ENCODE measurements at places on chromosomes 2 and 18.

- DNase-seq, result no peak
Measured at GRCh38 chr2:203427061-203427460, 98.9 kb downstream of the ABI2 start.

GRCh38 chr2:235010117-235010714 lies 58.4 kb downstream of the SH3BP4 start:
- no peak for DNase-seq

GRCh38 chr18:59467497-59467896 lies 108.4 kb upstream of the LMAN1 start:
- no peak for DNase-seq

DNA sequence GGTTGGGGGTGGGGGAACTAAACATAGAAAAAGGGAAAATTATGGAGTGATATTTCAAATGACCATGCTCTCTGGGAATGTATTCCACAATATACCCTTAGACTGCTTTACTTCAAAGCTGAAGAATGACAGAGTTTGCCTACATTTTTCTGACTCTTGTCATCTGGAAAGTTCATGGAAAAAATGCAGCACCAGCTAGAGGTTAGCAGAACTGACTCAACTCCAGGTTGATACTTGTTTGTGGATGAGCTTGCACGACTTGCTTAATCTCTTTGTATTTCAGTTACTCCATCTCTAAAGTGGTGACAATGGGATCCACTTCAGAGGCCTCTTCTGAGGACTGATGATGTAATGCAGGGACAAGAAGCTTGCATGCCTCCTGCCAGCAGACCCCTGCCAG lies 824.0 kb upstream of the ID2 start:
- no peak for DNase-seq

GRCh38 chr18:49476664-49477411 lies 10.2 kb downstream of the C18orf32 start:
- DNase-seq, result no peak

DNA sequence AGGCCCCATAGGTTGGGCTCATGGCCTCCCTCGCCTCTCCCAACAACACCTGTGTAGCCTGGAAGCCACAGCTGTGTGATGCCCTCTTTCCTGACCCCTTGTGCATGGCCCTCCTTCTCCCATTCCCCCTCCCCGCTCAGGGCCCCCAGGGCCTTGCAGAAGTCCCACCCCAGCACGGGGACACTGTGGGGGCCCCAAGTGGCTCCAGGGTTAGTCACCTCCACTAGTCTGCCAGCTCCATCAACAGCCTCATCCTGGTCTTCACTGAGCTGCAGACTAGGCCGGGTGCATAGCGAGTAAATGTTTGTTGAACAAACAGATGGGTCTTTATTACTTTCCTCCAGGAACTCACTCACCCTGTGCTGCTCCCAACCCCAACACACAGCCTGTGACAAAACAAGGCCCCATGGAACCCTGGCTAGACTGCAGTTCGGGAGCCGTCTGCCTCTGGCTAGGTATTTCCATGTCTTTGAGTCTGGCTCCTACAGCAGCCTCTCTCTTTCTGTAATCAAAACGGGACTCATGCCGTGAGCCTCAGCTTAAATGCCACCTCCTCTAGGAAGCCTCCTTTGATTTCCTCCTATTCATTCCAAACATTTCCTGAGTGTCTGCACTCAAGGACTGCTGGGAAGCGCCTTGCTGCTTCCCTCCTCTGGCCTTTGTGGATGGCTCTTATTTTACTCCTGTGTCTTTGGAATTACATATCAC lies 109.9 kb upstream of the ID2 start:
- no peak for DNase-seq

DNA sequence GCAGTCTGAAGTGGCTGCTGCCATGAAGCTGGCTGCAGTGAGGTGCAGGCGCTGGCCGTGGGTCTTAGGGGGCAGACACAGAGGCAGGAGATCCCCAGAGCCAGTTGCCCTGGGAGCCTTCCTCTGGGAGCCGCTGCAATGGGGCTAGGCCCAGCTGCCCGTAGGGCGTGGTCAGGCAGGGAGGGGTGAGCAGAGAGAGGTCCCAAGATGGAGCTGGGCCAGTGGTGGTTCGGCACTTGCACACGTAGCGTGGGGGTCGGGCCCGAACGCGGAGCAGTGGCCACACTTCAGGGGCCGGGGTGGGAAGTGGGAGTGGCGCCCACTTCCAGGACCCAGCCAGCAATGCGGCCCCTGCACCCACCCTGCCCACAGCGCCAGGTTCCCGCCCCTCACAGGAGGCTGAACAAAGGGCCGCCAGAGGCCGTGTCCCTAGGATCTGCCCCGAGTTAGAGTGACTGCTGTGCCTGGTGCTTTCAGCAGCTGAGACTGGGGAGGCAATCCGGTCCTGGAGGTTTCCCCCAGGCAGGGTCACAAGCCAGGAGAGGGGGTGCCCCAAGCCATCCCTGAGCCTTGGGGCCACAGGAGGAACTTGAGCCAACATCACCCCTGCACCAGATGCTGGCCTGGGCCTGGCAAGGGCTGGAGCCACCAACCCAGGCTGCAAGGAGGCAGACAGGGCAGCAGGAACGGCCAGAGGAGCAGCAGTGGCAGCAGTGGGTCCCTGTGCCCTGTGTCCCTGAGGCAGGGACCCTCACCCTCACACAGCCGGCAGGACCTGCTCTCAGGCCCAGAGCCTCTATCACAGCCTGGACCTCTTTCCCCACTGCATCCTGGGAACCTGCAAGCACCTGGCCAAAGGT lies 21.3 kb upstream of the SP140L start:
- DNase-seq, result no peak

DNA sequence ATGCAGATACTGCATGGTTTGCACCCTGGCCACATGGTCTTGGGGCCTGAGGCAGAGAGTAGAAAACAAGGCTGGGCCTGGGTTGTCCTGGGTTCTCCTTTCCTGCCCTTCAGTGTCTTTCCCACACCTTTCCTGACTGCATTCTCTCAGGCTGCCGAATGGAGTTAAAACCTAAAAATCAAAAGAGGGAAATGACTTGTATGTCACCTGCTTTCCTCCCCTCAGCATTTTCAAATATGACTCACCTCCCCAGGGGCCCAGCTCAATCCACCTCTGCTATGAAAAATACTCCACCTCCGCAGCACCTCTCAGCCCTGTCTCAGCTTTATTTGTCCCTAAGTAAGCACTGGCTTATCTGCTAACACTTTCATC lies 457.8 kb upstream of the MEX3C start:
- no peak for DNase-seq

GRCh38 chr2:134934150-134934549 lies 15.5 kb downstream of the CCNT2 start:
- DNase-seq, result no peak

DNA sequence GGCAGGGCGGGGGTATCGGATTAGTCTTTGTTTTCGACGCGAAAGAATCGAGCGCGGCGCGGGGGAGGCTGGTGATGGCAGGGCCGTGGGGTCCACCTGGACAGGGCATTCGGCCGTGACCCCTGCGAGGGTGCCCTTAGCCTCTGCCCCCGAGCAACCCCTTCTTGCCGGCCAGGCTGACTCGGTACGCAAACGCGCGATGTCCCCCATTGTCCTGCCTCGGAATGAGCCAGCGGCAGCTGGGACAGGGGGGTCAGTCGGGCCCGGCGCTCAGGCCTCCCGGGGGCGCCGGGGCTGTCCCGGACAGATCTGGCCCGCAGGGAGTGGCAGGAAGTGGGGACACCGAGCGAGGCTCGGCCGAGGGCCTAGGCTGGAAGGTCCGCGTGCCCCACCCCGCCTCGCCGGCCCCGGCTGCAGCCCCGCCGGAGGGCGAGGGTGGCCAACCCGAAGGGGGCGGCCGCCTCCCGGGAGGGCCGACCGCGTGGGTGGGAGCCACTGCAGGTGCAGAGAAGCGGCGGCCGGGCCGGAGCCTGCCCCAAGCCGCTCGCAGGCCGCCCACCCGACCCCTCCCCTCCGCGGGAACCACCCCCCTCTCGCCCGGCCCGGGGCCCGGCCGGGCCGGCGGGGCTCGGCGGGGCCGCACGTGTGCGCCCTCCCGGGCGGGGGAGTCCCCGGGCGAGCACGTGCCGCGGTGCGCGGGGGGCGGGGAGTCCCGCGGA lies at the start of gene TET3:
TSS of gene TET3 (plus strand) at position 708 of the 719 bp plus-strand sequence. CDS start 1,494 bp downstream, outside the sequence.
- DNase-seq, result peak; percentile 46

GRCh38 chr2:50391556-50391955 lies 640.4 kb downstream of the NRXN1 start:
- no peak for DNase-seq

GRCh38 chr2:10415048-10415447 lies 33.1 kb downstream of the ODC1 start:
- no peak for DNase-seq

DNA sequence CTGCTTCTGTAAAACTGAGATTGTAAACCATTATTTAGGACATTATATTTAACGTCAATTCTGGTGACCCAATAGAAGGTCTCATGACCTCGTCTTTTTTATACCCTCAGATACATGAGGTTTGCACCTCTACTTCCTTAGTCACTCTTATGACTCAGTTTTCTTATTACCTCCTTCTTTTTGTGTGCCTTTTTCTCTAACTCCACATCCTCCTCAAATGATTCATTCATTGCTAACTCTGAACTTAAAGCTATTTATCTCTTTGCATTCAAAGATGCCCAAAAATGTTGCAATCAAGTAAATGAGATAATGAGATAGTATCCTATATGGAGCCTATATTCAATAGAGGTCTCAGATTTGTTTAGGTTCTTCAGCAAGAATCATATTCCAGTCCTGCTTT lies 121.0 kb upstream of the KYNU start:
- DNase-seq, result no peak

DNA sequence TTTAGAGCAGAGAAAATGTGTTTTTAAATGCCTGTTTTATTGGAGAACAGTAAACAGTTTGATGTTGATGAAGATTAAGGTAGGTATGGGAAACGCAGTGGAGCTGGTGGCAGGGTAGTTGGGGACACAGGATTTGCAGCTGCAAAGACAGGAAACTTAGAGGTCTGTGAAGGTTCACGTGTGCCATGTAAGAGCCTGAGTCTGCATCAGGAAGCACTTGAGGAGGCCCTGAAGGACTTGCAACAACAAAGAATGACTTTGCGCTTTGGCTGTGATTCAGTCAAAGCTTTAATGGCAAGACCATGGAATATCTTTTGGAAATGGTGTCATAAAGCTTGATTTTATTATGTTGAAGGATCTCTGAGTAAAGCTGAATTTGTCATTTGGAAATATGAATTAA lies 347.6 kb upstream of the KCNJ3 start:
- DNase-seq, result no peak

GRCh38 chr2:237227592-237228280 lies 142.0 kb downstream of the COPS8 start:
- no peak for DNase-seq

DNA sequence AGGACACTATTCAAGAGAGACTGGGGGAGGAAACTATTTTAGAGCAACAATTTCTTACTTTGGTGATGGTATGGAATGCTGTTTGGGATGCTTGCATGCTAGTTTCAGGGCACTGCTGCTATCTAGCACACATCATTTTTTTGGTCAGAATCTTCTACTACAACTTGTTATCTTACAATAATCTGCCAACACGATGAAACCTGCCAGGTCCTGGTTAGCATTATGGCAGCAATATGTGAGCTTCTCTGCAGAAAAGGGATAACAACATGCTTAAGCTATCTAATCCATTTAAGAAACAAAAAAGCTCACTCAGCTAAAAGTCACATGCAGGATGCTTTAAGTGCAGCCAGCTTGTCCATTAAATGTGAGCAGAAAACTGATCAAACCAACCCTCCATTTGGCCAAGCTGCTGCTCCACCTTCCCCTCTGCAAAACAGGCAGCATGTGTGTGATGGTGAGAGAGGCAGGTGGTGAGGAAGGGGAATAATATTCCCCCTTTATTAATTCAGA lies 30.1 kb downstream of the GAREM2 start:
- DNase-seq, result no peak

DNA sequence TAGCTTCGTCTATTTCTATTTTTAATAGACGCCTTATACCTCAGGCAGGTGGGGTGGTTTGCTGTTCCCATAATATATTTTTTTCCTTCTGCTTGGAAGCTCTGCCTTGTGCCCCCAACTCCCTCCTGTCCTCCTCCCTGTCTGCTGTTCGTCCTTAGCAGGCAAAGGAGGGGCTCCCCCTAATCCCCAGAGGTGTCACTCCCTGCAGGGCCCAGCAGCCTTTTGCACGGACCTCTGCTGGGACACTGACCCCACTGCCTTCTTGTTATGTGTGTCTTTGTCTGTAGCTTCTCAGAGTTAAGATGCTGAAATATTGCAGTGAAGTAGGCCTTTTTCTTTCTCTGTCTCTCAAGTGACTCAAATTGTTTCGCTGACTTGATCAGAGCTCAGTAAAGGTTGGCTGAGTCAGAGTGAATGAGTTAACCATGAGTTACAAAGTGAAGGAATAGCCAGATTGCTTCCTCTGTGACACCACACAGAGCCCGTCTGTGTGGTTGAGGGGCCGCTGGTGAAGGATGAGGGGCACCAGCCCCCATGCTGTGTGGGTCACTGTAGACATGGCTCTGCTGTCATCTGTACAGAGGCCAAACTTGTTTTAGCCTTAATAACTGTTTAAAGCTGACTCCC lies 47.7 kb downstream of the PRKCE start:
- no peak for DNase-seq

GRCh38 chr2:29749041-29749440 lies 172.3 kb downstream of the ALK start:
- DNase-seq, result no peak

DNA sequence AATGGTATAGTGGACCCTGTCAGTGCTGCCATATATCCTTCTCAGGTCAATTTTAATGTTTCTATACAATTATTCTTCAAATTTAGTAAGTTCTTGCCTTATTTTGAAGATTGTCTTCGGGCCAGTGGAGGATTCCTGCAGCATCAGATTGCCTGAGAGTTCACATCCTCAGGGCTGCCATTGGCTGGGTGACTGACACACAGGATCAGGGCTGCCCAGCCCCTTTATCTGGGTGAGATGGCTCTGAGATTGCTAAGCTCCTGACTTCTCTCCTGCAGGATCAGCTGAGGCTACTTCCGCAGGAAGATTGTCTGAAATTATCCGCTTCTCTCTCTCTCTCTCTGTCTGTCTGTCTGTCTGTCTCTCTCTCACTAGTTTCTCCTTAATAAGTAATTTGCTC lies 567.4 kb downstream of the TSN start:
- DNase-seq, result no peak

DNA sequence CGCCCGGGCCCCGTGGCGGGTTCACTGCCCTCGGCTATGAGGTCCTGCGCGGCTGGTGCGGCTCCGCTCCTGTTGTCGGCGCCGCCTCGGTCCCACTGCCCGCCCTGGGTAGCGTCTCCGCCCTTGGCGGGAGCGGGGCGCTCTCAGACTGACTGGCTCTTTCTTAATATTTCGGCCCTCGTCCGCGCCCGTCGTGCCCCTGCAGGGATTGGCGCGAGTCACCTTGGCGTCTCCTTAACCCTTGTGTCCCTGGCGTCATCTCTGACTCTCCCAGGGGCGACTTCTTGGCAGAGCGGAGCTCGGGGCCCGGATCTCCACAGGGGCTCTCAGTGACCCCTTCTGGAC lies 1.3 kb downstream of the PTMA start:
- DNase-seq, result peak; percentile 29

GRCh38 chr18:68399721-68400120 lies 315.2 kb downstream of the TMX3 start:
- DNase-seq, result no peak

GRCh38 chr2:230888824-230889400 lies 24.2 kb downstream of the ITM2C start:
- DNase-seq, result no peak

- DNase-seq, result no peak
Measured at GRCh38 chr2:171318463-171318934, 115.3 kb downstream of the METTL8 start.

- no peak for DNase-seq
Measured at GRCh38 chr2:8154936-8155335, 526.9 kb upstream of the ID2 start.

Measured in stimulated activated CD4-positive, alpha-beta T cell treated with anti-CD3 and anti-CD28 coated beads, Interleukin-1b, Interleukin-23, amount 100 ng/mL, for 1 hour (primary cell).